CD8-positive, alpha-beta T cell (primary cell): ENCODE measurements at places on chromosomes 2 and 18.

DNA sequence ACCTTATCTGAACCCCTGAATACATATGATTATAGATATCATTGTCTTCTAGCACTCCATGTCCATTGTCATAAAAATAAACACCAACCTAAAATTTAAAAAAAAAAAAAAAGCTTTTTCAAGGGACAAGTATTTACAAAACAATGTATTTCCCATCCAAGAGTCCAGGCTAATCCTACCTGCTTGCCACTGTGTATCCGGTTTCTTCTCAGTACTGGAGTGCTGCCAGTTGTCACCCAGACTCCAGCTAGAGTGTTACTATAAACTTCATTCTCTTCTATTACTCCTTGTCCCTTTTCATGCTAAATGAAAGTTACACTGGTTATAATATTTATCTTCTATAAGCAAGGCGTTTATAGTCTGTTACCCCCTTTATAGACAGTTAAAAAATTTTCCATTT lies 35.8 kb downstream of the MSH6 start:
- no peak for DNase-seq

DNA sequence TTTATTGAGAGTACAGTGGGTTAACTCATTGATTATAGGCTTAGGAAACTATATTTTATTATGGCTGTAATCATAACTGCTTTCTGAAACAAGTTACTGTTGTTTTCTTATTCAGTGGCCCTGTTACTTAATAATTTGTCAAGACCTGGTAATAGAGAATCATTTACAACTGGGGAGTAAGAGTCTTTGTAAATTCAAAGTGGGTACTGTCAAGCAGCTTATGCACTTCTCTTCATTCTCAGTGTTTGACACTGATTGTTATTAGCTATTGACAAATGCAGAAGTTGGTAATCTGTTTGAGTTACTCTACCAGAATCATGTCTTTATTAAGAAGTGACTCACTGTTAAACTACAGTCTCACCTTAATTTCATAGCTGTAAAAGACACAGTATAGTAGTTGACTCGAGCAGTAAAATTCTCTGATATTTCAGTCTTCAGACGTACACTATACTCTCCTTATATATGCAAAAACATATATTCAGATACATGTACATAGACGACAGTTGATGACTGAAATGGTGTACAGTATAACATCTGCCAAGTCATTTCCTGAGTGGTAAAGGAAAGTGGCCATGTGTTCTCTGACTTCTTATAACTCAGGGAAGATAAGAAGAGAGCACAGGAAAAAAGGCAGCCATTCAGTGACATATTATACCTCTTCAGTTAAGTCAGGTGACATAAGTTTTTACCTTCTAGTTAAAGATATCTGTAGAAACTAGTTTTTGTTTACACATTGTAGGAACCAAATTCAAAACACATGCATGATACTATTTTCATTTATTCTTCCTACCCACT lies 36.0 kb upstream of the TTC27 start:
- no peak for DNase-seq

- no peak for DNase-seq
These were observed 687.4 kb upstream of the SYT4 start for GRCh38 chr18:43964666-43965065.

DNA sequence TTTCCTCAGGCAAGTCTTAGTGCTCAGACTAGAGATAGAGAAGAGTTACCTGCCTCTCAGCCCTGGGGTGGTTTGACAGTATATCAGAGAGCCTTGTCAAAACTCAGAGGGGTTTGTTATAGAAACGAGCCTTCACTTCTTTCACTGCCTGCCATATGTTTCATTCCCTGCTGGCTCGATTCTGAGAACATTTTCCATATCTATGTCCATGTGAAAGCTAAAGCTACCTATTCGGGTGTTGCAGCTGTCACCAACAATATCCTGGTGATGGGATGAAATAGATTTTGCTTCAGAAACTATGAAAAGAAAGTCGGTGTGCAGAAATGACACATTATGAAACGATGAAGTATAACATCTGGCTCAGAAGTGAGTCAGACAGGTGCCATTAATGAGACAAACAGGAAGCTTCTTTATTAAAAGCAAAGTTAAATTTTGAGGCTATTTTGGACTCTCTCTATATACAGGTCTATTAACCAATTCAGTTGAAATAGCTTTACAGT lies 56.1 kb upstream of the TANK start:
- DNase-seq = no peak

DNA sequence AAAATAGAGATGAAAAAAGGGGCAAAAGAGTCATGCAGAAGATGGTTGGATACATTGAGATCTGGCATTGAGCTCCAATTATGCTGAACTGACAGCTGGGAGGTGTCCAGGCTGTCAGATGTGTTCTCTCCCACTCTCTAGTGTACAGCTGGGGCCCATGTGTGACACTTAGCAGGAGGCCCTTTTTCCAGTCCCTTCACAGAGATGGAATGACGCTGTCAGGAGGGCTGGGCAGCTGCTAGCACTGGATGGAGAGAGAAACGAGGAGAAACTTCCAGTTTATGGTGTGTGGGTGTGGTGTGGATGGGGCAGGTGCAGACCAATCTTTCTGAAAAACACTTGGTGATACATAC lies 437.7 kb upstream of the HS6ST1 start:
- DNase-seq = no peak

DNA sequence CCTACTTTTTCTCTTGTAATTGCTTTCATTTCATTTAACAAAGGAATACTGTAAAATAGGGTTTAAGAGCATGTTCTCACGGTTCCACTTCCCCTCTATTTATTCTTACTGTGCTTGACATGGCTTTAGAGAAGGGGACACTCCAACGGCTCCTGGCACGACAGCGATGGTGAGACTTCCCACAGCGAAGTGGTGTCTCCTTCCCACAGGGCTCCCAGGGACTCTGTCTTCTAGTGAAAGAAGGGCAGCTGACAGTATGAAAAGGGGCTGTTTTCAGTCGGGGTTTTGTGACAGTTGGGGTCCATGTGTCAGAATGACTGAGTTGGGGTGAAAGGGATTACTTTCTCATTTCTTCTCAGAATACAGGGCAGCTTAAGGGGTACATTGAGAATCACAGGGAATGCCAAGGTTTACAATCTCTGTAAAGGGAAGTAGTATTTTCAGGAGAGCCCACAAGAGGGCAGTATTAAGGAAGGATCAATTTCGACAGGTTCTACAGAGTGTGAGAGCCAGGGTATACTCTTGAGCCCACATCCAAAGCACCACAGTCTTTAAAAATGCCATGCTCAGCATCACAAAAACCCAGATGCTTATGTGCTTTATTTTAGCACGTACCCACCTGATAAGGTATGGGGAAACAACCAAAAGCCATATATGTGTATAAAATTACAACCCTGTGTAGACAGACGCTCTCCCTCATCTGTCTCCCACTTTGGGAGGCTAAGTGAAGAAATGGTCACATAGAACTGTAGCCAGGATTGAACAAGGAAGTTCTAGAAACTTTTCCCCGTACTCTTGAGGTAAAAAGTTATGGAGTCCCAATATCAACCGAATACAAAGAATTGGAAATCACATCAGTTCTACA lies 31.3 kb upstream of the RAPGEF4 start:
- peak; percentile 9 for DNase-seq

- DNase-seq = peak; percentile 57
These were observed 173.6 kb downstream of the SMAD7 start for GRCh38 chr18:48777026-48777743.

DNA sequence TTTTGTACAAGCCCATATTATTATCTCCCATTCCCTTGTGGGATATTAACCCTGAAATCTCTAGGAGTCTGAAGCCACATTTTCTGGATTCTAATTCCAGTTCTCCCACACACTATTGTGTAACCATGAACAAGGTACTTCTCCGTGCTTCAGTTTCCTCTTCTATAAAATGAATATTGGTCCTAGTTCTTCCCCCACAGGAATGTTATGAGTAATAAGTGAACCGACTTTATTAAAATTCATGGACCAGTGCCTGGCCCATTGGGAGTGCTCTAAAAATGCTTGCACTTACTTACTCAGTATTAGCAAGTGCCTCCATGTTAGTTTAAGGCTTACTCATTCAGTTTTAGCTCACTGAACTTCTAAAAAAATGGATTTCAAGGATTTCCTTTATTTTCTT lies 1.4 kb upstream of the ACMSD start:
- DNase-seq = no peak

GRCh38 chr2:176066645-176067588 lies 16.8 kb downstream of the EVX2 start:
- DNase-seq = no peak

DNA sequence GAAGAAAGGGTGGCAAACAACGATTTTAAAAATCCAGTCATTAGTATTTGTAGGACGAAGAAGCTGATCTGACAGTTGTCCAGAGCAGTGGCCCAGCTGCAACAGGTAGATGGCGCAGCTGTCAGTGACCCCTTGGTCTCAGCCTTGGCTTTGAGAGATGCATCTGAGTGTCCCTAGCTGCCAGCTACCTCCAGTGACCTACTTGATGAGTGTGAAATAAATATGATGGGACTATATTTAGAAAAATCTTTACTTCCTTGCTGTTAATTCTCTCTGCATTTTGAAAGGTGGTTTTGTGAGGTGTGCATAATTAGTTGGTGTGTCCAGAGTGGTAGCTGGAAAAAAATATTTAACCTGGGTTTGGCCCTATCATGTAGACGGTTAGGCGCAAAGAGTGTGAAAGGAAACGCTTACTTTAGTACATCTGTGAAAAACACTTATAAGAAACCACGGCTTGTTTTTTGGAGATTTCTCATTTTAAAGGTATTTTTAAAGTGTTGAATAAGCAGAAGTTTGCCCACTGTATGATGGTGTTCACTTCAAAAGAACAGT lies 963 bp downstream of the INPP1 start:
- peak; percentile 47 for DNase-seq

GRCh38 chr2:108449410-108450130 lies 564 bp downstream of the GCC2 start:
- peak; percentile 25 for DNase-seq

GRCh38 chr2:113084249-113085000 lies 16.7 kb downstream of the IL1F10 start:
- DNase-seq = no peak

DNA sequence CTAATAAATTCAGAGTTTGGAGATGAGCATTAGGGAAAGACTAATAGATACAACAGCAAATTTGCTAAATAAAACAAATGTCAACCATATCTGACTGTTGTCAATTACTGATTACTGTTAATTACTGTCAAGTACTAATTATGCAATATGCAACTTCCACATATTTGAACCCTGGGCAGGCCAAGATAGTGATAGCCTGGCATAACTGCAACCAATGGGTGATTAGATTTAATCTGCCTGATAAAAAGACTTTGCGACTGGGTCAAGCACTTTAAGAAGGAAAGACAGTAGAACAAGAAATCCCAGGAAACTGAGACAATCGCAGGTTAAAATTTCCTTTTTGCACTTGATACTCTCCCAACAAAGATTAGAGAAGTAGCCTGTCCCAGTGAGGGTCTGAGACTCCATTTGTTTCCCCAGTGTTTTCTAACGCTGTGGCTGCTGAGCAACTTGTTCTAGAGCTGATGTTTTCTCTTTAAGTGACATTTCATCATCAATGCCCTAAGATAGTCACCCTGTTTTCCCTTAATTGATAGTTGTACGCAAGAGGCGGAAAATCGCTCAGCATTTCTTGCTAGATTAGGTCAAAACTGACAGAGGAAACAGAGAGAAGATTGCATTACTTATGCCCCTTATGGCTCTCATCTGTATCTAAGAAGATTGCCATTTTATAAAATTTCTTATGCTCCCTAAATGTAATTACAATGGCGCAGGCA lies 17.8 kb downstream of the ARHGAP15 start:
- no peak for DNase-seq

DNA sequence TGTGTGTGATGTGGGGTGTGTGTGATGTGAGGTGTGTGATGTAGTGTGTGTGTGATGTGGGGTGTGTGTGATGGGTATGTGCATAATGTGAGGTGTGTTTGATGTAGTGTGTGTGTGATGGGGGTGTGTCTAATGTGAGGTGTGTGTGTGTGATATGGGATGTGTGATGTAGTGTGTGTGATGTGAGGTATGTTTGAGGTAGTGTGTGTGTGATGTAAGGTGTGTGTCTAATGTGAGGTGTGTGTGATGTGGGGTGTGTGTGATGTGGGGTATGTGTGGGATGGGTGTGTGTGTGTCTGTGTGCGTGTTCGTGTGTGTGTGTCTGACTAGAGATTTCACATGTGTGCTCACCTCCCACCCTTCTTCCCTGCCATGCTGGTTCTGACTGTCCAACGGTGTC lies 56.3 kb downstream of the TWIST2 start:
- no peak for DNase-seq

DNA sequence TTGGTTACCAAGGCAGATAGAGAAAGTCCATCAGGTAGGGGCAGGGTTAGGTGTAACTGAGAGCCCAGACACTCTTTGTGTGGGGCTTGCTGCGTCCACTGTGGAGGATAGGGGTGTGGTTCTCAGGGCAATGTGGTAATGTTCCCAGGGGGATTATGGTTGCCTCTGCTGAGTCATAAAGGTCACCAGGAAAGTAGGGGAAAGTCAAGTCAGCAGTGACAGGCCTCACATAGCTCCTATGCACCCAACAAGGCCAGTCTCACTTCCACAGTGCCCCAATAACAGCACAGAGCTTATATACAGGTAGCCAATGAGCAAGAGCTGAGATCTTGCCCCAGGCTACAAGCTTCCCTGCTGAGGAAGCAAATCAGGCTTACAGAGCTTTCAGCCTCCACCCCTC lies 1438.0 kb upstream of the ZEB2 start:
- no peak for DNase-seq

DNA sequence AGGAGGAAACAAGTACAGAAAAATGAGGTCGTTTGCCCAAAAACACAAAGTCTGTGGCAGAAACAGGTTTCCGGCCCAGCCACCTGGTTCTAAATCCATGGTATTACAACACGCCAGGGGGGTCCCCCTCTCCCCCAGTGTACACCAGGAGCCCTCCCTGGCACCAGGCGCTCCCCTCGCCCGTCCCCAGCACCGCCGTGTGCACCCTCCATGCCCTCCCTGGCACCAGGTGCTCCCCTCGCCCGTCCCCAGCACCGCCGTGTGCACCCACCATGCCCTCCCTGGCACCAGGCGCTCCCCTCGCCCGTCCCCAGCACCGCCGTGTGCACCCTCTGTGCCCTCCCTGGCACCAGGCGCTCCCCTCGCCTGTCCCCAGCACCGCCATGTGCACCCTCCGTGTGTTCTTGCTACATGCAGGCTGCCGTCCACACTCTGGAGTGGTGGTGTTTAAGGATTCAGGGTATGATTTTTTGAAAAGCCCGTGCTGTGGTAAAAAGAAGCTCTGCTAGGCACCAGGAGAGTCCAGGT lies 59.8 kb upstream of the NFATC1 start:
- no peak for DNase-seq

DNA sequence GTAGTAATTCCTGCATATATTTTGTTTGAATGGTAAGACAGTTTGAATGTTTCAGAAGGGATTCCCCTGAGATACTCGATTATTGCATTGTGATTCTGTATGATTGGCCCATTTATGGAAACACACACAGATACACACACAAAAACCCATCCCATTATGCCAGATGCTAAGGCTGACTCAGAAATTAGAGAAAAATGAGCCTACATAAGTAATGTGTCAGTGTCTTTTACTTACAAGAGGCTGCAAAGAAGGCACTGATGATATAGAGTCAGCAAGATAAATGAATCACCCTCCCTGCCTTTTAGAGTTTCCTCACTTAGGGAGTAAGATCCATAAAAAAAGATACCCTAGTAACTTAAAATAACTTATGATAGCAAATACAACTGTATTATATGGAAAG lies 1481.1 kb upstream of the ACVR2A start:
- DNase-seq = no peak
